ENCODE measurements at places on chromosomes 11 and 22. TPM values are rescaled to one million over a fixed set of nuclear protein-coding genes. Genes with fewer than 3 reads are reported as not detected.

HOATZ gene
- total RNA-seq: 0.49 TPM

PRAME gene
- total RNA-seq: 0.88 TPM

CDC45 gene
- total RNA-seq: 0.98 TPM

PATE4 gene
- 1.3 TPM for total RNA-seq

RASSF10 gene
- 0.47 TPM for total RNA-seq

PKDREJ gene
- 0.33 TPM for total RNA-seq

Measured in motor neuron (in vitro differentiated cells).